ENCODE measurements at places on chromosomes 3 and 15.

DNA sequence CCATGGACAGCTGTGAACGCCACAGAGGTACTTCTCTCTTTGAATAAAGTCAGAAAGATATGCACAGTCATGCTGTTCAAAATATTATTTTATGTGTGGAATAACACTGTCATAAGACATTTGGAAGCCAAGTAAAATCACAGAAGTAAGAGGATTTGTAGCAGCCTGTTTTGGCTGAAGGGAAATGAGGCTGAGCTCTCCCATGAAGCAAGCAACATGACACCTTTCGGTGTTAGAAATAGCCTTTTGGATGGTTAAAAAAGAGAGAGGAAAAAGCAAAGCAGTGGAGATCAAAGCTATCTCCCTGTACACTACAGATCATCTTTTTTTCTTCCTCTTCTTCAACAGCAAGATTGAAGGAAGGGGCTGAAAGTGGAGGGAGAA, 755.3 kb downstream of the ROBO1 start:
- H3K36me3 ChIP-seq: no peaks in the 10 kb centered on the region
- H3K27ac ChIP-seq: no peak overlapping the region
- H3K4me1 ChIP-seq: peaks cover 4% of the 10 kb centered on the region
- no peak for DNase-seq
- no peak overlapping the region for H3K4me3 ChIP-seq

- peaks cover 5% of the 10 kb centered on the region for H3K4me1 ChIP-seq
- no peak overlapping the region for H3K27ac ChIP-seq
- H3K36me3 ChIP-seq: no peaks in the 10 kb centered on the region
- H3K4me3 ChIP-seq: no peak overlapping the region
Observed at GRCh38 chr3:43874731-43875130, 184.0 kb downstream of the ABHD5 start.

- no peak overlapping the region for H3K4me3 ChIP-seq
- DNase-seq: no peak
- no peaks in the 10 kb centered on the region for H3K36me3 ChIP-seq
- no peak overlapping the region for H3K27ac ChIP-seq
- H3K4me1 ChIP-seq: no peaks in the 10 kb centered on the region
Observed at GRCh38 chr3:148848410-148848809, 16.7 kb upstream of the CPA3 start.

GRCh38 chr3:8838765-8839423, 69.5 kb upstream of the OXTR start:
- H3K36me3 ChIP-seq: no peaks in the 10 kb centered on the region
- no peak overlapping the region for H3K4me3 ChIP-seq
- H3K27me3 ChIP-seq: no peaks in the 10 kb centered on the region
- H3K4me1 ChIP-seq: no peaks in the 10 kb centered on the region

DNA sequence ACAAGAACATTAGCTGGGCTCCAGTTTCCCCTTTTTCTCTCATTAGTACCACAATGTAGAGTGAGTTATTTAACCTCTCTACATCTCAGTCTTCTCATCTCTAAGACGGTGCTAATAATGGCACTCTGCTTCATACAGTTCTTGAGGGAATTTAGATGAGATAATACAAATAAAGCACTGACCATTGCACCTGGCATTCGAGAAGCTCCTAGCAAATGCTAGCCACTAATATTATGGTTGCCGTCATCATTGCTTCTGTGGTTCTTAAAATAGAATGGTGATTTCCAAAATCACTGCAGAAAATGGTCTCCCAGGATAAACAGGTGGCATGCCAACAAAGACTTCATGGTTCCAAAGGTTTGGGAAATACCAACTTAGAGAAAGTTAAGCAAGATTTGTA, 213.0 kb downstream of the RORA start:
- H3K36me3 ChIP-seq: no peaks in the 10 kb centered on the region
- no peaks in the 10 kb centered on the region for H3K4me1 ChIP-seq
- H3K4me3 ChIP-seq: no peak overlapping the region

DNA sequence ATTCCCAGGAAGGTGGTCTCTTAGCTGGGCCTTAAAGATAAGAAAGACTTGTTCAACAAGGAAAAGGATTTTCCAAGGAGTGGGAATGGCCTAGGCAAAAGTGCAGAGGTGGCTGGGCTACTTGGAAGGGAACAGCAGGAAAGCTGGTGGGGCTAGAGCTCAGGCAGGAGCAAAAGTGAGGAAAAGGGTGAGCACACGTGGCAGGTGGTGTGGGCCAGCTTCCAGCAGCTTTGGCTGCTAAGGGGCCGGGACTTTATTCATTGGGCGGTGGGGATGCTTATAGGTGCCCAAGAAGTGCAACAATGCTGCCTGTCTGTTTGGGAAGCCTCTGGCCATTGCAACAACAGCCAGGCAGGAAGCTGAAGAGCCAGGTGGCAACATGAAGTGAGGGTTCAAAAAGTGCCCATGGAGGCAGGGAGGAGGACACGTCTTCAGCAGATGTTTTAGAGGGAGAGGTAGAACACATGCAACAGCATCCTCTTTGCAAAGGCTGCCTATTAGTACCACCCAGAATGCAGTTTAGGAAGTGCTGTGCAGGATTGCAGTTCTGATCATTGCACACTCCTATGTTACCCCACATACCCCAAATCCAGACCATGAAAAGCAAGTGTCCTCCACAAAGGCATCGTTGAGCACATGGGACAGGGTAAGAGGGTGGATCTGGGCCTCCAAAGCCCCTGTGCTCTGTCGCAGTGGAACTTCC, 13.8 kb downstream of the ALDH1A3 start:
- H3K36me3 ChIP-seq: no peaks in the 10 kb centered on the region
- H3K27me3 ChIP-seq: no peaks in the 10 kb centered on the region
- no peak overlapping the region for H3K27ac ChIP-seq
- H3K4me1 ChIP-seq: peaks cover 13% of the 10 kb centered on the region
- DNase-seq: no peak

GRCh38 chr3:184596886-184597575, 35.4 kb downstream of the EPHB3 start:
- H3K27ac ChIP-seq: no peak overlapping the region
- no peaks in the 10 kb centered on the region for H3K27me3 ChIP-seq
- no peak for DNase-seq
- H3K4me3 ChIP-seq: no peak overlapping the region
- H3K4me1 ChIP-seq: peaks cover 8% of the 10 kb centered on the region

GRCh38 chr3:101279765-101280385, 40.5 kb downstream of the IMPG2 start:
- H3K4me1 ChIP-seq: no peaks in the 10 kb centered on the region
- no peaks in the 10 kb centered on the region for H3K36me3 ChIP-seq
- no peak for DNase-seq
- no peak overlapping the region for H3K4me3 ChIP-seq
- no peaks in the 10 kb centered on the region for H3K27me3 ChIP-seq

GRCh38 chr3:15805756-15806266, 8.0 kb upstream of the ANKRD28 start:
- H3K27ac ChIP-seq: peak overlapping the region; percentile 44
- no peak overlapping the region for H3K4me3 ChIP-seq
- H3K36me3 ChIP-seq: no peaks in the 10 kb centered on the region

- peaks cover 39% of the 10 kb centered on the region for H3K36me3 ChIP-seq
- no peak for DNase-seq
- H3K27ac ChIP-seq: no peak overlapping the region
- H3K4me1 ChIP-seq: no peaks in the 10 kb centered on the region
Observed at GRCh38 chr3:33417066-33417673, 23.0 kb downstream of the UBP1 start.

GRCh38 chr3:181896605-181897004, 184.9 kb downstream of the SOX2 start:
- no peaks in the 10 kb centered on the region for H3K27me3 ChIP-seq
- no peak overlapping the region for H3K4me3 ChIP-seq
- DNase-seq: no peak

GRCh38 chr3:53230041-53230621, 25.7 kb downstream of the TKT start:
- no peak overlapping the region for H3K4me3 ChIP-seq
- DNase-seq: no peak
- no peaks in the 10 kb centered on the region for H3K27me3 ChIP-seq
- no peaks in the 10 kb centered on the region for H3K4me1 ChIP-seq
- no peak overlapping the region for H3K27ac ChIP-seq
- peaks cover 97% of the 10 kb centered on the region for H3K36me3 ChIP-seq

GRCh38 chr15:73965094-73965757, 26.9 kb downstream of the STOML1 start:
- H3K36me3 ChIP-seq: no peaks in the 10 kb centered on the region
- no peak overlapping the region for H3K27ac ChIP-seq
- peaks cover 7% of the 10 kb centered on the region for H3K4me1 ChIP-seq
- DNase-seq: peak; percentile 10
- no peaks in the 10 kb centered on the region for H3K27me3 ChIP-seq

DNA sequence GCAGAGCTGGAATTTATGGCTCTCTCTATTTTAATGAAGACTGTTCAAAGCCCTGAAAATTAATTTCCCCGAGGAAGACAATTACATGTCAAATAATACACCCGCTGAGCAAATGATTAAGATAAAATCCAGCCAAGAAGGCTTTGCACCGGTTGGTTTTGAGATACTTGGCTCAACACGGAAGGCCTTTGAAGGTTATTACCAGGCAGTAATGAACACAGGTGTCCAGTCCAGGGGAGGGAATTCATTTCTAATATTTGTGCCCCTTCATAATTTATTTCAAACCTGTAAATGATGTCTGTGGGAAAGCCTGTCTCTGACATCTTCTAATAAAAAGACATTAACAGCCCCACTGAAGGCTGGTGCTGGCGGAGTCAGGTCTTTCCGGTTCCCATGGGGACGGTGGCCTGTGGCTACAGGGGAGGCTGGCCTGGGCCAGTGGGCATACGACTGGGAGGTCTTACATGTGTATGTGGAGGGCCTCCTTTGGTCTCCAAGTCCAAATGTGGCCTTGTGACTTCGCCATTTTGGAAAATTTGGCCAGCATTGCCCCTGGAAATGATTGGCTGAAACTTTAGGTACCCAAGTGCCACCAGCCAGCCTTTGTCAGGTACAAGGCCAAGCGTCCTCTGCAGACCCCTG, 49.9 kb upstream of the IQSEC1 start:
- H3K36me3 ChIP-seq: no peaks in the 10 kb centered on the region
- H3K4me3 ChIP-seq: no peak overlapping the region
- H3K27ac ChIP-seq: no peak overlapping the region
- H3K4me1 ChIP-seq: no peaks in the 10 kb centered on the region
- DNase-seq: no peak

- H3K36me3 ChIP-seq: peaks cover 30% of the 10 kb centered on the region
- DNase-seq: no peak
- no peaks in the 10 kb centered on the region for H3K4me1 ChIP-seq
- H3K27ac ChIP-seq: no peak overlapping the region
- H3K4me3 ChIP-seq: no peak overlapping the region
- no peaks in the 10 kb centered on the region for H3K27me3 ChIP-seq
Observed at GRCh38 chr3:138539352-138539751, 54.7 kb downstream of the CEP70 start.

GRCh38 chr3:111173328-111173900, 101.8 kb downstream of the NECTIN3 start:
- H3K27ac ChIP-seq: no peak overlapping the region
- H3K36me3 ChIP-seq: no peaks in the 10 kb centered on the region
- DNase-seq: no peak
- no peaks in the 10 kb centered on the region for H3K27me3 ChIP-seq

DNA sequence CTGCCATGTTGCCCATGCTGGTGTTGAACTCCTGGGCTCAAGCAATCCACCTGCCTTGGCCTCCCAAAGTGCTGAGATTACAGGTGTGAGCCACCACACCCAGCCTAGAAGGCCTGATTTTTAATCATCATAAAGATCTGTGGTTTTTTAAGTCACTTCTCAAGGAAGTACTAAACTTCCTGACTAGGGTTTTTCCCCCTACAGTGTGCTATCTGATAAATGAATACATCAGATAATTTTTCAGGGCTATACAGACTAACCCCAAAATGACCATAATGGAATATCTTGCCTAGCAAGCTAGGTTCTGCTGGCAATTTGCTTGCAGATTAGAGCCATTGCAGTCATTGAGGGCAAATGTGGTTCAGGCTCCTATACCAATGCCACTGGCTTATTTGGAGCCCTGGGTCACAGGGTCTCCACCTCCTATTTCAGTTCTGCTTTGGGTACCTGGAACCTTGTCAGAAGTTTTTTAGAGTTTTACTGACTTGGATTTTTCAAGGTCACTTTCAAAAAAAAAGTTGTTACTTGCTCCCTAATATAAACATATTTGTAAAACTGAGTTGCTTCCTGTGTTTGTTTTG, 80.8 kb downstream of the SLC49A4 start:
- DNase-seq: no peak
- H3K4me3 ChIP-seq: no peak overlapping the region
- peaks cover 2% of the 10 kb centered on the region for H3K36me3 ChIP-seq
- no peaks in the 10 kb centered on the region for H3K4me1 ChIP-seq
- no peak overlapping the region for H3K27ac ChIP-seq
- H3K27me3 ChIP-seq: no peaks in the 10 kb centered on the region

GRCh38 chr15:39578851-39579486, 1.9 kb upstream of the THBS1 start:
- peaks cover 32% of the 10 kb centered on the region for H3K4me1 ChIP-seq
- H3K36me3 ChIP-seq: peaks cover 5% of the 10 kb centered on the region
- H3K27ac ChIP-seq: peak overlapping the region; percentile 79
- H3K4me3 ChIP-seq: no peak overlapping the region
- no peak for DNase-seq

DNA sequence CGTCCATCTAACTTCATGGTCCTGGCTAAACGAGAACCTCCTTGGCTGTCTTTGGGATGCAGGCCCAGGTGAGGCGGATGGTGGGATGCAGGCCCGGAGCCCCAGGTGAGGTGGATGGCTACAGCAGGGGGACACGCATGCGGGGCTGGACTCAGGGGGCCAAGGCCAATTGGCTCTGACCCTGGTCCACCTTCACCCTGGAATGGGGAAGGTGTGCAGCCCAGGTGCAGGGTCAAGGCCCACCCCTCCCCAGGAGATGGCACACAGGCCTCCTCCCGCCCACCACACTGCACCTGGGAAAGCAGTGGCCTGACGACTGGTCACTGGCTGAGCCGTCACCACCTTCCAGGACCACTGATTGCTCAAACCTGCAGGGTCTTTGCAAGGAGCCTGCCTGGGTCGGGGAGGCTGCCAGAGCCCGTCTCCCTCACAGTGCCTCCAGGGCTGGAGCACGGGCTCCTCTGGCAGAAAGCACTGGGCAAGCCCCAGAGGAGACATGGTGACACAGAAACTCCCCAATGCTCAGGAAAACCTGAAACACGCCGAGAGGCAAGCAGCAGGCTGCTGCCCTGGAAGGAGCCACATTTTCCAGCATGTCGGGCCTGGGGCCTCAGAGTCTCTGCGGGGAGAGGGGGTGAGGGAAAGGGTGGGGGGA, 159.6 kb downstream of the LRRK1 start:
- H3K36me3 ChIP-seq: no peaks in the 10 kb centered on the region
- H3K4me1 ChIP-seq: no peaks in the 10 kb centered on the region
- H3K27me3 ChIP-seq: no peaks in the 10 kb centered on the region

DNA sequence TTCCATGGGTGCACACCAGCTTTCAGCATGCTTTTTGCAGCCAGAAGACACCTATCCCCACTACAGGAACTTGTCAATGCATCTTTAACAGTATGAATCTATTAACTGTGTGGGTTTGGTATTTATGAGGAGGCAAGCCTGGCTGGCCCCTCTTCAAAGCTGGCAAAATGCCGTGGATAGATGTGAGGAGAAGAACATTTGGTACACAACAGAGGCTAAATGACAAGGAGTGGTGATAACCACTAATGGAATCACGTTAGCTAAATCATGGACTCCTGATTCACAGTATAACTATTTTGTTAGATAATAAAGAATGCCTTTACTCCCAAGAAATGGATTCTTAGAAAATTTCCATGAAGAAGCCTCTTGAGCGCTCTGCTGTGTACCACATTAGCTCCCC, 187.2 kb downstream of the CLSTN2 start:
- no peak for DNase-seq
- H3K36me3 ChIP-seq: no peaks in the 10 kb centered on the region
- no peaks in the 10 kb centered on the region for H3K27me3 ChIP-seq
- H3K27ac ChIP-seq: no peak overlapping the region

- H3K4me3 ChIP-seq: no peak overlapping the region
- H3K27me3 ChIP-seq: no peaks in the 10 kb centered on the region
- no peak for DNase-seq
- H3K4me1 ChIP-seq: no peaks in the 10 kb centered on the region
- H3K36me3 ChIP-seq: no peaks in the 10 kb centered on the region
Observed at GRCh38 chr3:195591220-195591619, 7.5 kb upstream of the APOD start.
